Myocyte (in vitro differentiated cells): ENCODE measurements at places on chromosomes 2 and 18.
A peak's percentile ranks its signal among the peaks of the same experiment; 100 is the strongest.

- DNase-seq: no peak
These were observed 44.2 kb upstream of the AQP4 start for GRCh38 chr18:26909599-26910290.

GRCh38 chr2:100042562-100042961, 99.8 kb downstream of the AFF3 start:
- no peak for DNase-seq

- no peak for DNase-seq
These were observed 100.1 kb upstream of the ALKAL2 start for GRCh38 chr2:387980-388421.

GRCh38 chr18:58101291-58101794, 57.3 kb downstream of the NEDD4L start:
- no peak for DNase-seq

DNA sequence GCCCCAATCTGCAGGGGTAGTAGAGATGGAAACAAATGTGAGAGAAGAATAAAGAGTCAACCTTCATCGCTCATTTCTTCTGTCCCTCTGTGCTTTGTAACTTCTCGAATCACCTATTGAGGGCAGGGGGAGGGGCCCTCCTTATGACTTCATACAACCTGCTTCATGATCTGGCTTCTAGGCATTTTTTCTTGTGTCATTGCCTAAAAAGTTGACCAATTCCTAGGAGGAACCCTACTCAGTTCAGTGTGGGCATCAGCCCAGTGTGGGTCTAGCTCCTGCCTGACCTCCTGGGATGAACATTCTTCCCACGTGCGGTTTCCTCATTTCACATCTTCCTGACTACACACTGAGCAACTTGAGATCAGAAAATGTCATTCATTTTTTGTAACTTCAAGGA, 46.3 kb upstream of the CREB1 start:
- no peak for DNase-seq

- peak; percentile 24 for DNase-seq
These were observed 25.6 kb downstream of the MAP3K2 start for GRCh38 chr2:127361929-127362885.

DNA sequence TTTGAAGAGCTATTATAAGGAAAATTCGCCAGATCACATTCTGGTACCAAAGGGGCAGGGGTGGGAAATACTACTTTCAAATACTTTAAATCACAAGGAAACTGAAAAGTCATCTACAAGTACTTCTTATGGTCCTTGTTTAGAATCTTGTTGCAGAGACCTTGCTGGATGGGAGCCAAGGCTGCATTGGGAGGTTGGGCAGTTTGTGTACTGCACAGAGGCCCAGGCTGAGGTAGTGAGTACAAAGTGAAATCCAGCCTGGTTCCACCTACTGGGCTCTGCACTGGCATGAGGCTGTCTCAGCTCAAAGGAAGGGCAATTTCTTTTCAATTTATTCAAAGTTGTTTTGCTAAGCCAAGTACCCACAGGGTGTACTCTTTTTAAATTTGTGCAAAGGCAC, 140.3 kb upstream of the DLX2 start:
- no peak for DNase-seq

DNA sequence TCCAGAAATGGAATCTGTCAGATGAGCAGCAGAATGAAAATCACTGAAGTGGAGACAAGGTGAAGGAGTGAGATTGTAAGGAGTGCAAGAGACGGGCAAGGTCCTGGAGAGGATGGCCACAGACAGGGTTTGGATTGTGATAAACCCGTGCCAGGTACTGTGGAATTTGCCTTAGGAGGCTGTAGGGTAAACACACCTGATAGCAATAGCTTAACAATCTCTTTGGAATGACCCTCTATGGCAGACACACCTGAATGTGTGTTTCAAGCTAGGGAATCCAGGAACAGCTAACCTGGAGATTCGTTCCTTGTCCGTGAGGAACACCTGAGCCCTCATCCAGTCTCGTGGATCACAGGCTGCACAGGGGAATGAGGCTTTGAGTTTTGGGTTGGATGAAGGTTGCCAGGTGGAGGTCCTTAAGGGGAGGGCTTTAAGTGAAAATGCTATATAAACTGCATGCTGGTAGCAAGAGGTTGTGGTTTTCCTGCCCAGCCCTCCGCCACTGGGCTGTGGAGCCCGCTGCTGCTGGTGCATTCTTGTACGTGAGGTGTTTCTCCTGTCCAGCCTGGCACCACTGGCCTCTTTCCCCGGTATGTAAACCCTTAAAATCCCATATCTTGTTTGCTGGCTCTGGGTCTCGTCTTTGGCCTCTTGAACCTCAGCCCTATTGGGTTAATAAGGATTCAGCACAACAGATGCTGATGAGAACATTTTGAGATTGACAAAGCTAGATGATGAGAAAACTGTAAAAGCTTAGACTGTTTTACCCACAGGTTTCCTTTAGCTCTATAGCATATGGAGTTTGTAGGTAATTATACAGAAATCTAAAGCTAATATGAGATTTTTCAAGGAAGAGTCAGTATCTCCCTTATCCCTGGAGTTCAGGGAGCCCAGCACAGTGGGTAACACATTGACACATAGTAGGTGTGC, 117.9 kb downstream of the ARHGAP15 start:
- DNase-seq: no peak

DNA sequence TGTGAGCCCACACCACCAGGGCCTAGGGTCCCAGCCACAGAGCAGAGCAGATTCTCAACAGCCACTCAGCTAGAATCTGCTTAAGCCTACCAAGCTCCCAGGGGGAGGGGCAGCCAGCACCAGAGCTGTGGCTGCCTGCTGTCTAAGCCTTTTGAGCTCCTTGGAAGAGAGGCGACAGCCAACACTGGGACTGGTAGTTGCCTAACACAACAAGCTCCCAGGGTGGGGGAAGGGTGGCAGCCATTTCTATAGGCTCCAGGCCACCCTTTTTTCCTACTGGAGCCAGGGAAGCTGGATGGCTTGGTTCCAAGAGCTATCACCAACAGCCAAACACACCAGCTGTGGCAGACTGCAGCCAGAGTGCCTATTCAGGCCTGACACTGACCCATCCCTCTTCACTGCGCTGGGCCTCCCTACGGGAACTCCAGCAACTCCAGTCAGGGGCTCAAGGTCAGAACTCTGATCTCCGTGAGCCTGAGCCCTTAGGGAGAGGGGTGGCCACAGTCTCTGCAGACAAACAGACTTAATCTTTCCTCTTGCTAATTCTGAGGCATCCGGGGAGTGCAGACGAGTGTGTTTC, 1824.3 kb upstream of the CELF4 start:
- DNase-seq: no peak

DNA sequence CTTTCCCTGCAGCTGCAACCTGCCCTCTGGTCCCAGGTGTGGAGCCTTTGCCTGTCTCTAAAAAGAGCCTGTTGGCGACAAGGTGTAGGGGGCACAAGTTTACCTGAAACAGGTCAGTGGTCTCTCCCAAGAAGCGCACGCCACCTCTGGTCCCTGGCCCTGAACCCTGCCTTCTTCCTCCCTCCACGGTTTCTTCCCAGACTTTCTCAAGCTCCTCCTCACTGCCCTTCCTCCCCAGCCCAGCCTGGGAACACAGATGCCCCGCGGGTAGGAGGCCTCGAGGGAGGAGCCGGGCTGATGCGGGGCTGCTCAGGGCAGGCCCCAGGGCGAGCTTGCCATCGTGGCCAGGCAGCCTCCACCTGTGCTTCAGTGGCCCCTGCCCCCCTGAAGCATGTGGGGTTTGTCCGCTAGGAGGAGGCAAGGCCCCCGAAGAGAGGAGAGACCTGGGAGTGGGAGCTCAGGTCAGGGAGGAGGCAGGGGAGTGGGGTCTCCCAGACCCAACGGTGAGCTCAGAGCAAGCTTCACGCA, 89.5 kb downstream of the SMAD7 start:
- no peak for DNase-seq

GRCh38 chr18:38933910-38934510, 1368.4 kb upstream of the CELF4 start:
- DNase-seq: no peak

- peak; percentile 16 for DNase-seq
These were observed 978.1 kb upstream of the CDH2 start for GRCh38 chr18:29154758-29155725.

GRCh38 chr2:174235680-174236079, 12.7 kb downstream of the OLA1 start:
- peak; percentile 16 for DNase-seq

DNA sequence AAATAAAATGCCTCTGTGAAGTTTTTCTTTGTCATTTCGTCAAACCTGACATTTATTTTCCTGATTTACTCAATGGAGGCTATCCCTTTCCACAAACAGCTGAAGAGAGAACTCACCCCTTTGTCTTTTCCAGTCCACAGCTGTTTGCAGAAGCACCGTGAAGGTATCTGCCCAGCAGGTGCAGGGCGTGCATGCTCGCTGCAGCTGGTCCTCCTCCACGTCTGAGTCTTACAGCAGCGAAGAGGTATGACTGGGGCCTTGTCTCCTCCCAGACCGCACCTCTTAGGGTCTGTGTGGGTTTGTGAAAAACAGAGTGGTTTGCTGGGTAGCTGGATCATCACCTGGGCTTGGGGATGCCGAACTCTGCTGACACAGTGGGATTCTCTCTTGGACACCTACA, 9.7 kb downstream of the SPP2 start:
- DNase-seq: peak; percentile 61

DNA sequence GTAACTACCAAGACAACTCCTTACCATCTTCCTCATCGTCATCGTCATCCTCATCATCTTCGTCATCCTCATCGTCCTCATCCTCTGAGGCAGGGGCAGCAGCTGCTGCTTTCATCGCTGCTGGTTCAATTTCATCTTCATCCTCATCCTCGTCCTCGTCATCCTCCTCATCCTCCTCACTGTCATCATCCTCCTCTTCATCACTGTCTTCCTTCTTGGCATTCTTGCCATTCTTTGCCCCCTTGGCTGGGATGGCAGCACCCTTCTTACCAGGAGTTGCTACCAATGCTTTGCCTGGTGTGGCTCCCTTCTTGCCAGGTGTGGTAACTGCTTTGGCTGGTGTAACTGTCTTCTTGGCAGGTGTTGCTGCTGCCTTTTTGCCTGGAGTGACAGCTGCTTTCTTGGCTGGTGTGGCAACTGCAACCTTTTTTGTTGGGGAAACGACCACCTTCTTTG, 2.7 kb downstream of the NCL start:
- DNase-seq: no peak

GRCh38 chr2:6973895-6974545, 56.8 kb downstream of the RNF144A start:
- no peak for DNase-seq

DNA sequence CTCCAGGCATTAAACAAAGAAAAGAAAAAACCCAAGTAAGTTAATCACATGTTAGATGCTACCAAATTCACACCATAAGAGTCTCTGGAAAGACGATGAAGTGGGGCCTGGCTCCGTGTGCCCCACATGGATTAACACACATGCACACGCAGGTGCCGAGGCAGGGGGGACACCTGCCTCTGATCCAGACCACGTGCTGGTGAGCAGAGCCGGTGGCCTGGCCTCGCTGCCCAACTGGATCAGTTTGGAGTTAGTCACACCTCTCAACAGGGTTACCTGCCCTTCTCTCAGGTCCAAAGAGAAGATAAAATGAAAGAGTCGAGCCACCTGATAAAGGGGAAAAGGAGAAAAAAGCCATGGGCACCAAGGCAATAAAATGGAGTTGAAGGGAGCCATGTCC, 40.5 kb downstream of the MRPL35 start:
- no peak for DNase-seq

DNA sequence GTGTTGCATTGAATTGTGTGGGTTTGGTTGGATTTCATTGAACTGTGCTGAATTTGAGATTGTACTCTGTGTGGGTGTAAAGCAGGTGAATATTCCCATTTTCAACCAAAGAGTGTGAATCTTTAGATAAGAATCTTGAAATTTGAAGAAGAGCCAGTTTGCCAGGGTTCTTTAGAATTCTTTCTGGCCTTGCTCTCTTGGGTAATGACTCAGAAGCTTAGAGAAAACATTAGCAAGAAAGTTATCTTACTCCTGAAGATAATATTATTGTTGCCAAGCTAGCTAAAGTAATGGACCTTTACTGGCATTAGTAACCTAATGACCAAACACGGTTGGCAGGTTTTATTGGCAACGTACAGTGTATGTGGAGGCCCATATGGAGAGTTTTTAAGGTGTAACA, 46.4 kb upstream of the SIX3 start:
- DNase-seq: peak; percentile 6

- DNase-seq: peak; percentile 52
These were observed 30.6 kb upstream of the CEP68 start for GRCh38 chr2:65025453-65026123.

GRCh38 chr2:65566617-65567016, 134.2 kb upstream of the SPRED2 start:
- peak; percentile 46 for DNase-seq

- DNase-seq: no peak
These were observed 217.6 kb upstream of the SPRED2 start for GRCh38 chr2:65649811-65650589.

GRCh38 chr2:142533177-142533576, 344.3 kb upstream of the KYNU start:
- no peak for DNase-seq

DNA sequence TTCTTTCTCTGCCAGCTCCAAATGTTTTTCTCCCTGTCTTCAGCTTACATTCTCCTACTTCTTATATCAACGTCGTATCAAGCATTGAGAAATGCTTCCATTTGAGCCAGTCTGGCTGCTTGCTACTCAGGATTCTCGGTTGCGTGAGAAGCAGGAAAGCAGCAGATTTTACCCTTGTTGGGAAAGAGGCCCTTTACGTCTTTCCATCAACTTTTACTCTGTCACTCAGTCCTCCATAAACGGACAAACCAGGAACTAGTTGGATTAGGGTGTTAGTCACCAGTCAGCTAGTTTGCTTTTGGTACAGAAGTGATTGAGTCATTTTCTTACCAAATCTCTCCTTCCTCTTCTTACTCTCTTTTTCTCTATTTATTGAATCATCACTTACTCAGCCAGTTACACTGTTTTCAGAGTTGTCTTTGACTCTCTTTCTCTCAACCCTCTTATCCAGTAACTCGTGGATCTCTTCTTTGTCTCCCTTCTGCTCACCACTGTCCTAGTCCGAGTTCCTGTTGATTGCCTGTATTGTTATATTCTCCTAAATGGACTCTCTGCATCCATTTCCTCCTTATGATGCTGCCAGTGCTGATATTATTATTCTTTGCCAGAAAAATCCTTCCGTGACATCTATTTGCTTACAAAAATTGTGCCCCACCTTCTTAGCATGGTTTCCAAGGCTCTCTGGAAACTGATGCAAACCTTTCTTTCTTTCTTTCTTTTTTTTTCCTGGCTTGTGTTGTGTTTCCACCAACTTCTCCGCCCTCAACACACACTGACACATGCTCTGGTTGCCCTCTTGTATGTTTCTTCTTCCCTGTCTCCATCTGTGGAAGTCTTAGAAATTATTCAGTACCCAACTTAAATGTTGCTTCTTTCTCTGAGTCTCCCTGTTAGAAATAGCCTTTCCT, 61.5 kb downstream of the VRK2 start:
- DNase-seq: peak; percentile 44

GRCh38 chr2:64402876-64403275, 51.1 kb upstream of the LGALSL start:
- DNase-seq: peak; percentile 84

- no peak for DNase-seq
These were observed 7.6 kb upstream of the COQ10B start for GRCh38 chr2:197445746-197446145.

DNA sequence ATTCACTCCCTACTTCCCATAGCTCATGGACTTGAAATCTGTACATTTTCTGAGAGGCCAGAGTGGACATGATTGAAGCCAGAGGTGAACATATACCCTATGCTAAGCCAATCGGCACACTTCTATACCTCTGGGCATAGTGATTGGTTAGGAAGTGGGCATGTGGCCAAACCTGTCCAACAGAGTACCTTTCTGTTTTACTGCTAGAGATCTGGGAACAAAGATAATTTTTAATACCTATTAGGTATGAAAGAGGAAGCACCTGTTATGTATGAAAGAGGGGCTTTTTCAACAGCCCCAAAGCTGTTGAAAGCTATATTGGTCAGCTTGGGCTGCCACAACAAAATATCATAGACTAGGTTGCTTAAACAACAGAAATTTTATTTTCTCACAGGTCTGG, 27.7 kb downstream of the METTL8 start:
- no peak for DNase-seq
